Amniotic stem cell (primary cell): ENCODE measurements at places on chromosomes 12 and 14.

DNA sequence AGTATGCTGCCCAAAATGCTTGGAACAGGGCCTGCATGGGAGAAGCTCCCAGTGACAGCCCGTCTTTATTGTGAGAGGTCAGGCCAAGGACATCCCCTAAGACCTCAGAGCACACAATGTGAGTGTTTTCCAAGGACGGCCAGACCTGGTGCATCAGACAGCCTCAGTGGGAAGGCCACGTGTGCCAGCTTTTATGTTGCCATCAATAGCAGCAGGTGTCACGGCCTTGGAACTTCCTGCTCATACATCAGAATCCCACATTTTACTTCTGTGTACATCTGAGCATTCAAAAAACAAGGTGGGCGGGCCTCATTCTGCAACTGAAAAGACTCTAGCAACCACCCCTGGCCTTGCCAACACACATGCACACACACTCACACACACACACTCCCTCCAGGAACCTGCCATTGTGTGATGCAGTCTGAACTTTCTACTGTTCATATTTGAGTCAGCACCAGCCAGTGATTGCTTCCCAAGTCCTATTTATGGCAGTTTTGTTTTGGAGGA is 753.1 kb upstream of the TBX3 start:
- no peak for DNase-seq

GRCh38 chr12:16154990-16155389 is 122.5 kb downstream of the SLC15A5 start:
- DNase-seq: no peak

DNA sequence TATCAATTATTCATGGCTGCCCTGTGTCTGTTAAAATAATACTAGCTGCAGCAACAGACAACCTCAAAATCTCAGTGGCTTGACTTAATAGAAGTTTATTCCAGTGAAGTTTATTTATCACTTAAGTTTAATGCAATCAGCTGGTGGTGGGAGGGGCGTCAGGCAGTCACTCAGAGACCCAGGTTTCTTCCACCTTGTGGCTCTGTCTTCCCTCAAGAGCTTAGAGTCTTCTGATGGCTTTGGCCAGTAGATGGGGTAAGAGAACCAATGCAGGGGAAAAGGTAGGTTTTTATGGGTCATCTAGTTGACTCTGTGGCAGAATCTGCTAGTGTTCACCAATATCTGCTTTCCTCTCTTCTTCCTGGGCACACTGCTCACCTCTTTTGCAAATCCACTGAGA is 668.9 kb downstream of the AACS start:
- DNase-seq: no peak

DNA sequence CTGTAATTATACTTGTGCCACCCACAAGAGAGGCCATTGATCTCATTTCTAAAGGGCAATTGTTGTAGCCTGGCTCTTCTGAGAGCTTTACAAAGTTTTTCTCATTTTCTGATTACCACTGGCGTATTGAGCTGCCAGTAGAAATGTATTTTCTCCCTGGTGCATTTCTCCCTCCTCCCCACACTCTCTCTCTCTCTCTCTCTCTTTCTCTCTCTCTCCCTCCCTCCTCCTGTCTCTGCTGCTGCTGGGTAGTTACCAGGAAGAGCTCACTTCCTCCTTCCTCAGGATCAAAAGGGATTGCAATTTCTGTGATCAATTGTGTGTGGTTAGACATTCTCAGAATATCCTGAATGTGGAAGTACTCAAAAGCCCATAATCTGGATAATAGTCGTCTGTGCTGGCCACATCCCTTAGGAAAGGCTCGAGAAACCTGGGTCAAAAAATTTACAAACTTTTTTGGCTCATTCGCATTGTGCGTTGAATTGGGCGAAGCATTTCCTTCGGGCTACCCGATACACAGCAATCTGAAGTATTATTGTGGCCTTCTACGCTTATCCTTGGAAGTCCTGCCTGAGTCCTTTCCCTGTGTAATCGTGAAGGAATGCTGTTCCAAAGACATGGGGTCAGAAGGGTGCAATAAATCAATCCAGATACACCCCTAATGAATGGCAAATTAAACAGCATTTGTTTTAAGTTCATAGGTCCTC is 254.8 kb downstream of the MSRB3 start:
- no peak for DNase-seq

DNA sequence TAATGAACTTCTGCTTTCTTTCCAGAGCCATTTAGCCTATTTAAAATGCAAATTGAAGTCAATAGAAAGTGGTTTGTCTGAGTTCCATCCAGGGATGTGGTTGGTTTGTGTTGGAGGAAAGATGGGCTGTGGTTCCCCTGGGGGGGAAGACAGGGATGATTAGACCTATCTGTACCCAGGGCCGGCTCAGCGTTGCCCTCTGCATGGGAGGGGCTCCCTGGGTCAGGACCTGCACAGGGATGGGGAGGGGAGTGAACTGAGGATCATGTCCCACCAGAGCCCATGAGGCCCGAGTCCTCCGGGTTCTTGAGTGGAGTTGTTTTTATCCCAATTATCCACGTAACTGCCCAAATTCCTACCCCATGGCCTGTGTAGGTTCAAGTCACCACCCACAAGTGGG is 76.9 kb upstream of the SFSWAP start:
- no peak for DNase-seq

DNA sequence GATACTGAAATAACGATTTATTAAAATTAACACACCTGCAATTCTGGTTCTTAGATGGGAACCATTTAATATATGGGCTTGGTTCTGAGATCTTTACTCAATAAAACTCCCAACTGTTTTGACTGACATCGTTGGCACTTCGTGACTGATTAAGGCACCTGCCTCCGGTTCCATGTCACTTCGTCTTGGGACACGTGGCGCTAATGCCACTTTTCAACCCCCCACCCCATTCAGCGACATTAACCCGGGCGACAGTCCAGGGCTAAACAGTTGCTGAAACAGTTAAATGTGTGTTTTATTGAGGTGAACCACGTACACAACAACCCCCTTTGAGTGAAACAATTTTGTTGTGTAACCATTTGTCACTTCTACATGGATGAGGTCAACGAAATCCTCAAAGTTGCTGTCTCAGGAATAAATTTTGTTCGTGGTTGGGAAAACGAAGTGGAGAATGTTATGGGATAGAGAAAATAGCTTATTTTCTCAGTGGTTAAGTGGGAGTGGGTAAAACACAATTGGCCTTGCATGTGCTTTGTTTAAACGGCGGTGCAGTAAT is 9.9 kb upstream of the SLC38A2 start:
- DNase-seq: no peak

DNA sequence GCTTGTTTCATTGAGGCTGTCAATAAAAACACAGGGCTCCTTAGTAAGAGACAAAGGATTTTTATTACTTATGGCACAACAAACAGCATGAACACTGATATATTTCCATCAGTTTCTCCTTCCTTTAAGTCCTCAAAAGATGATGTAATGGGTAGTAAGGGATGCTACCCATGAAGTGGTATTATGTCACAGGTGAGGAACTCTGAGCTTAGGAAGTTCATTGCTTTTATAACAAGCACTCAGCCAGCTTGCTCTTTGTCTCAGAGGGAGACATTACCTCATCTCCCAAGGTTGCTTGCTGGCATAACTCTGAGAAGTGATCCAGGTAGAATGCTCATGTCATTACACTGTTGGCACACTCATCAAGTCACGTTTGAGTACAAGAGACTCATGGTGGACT is 287.0 kb upstream of the OR4E1 start:
- DNase-seq: no peak

DNA sequence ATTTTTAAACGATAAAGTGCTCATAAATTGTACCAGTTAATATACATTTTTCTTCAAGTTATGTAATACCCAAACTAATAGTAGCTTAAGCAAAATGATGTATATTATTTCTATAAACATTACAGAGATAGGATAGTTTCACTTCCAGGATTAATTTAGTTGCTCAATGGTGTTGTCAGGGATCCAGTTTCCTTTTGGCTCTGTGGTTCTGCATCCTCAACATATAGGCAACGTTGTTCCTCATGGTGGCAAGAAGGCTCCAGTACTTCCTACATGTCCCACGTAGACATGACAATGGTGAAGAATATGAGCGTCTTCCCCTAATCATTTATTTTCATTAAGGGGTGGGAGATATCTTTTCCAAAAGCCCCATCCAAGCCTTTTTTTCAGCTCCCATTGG is 60.7 kb upstream of the DCD start:
- DNase-seq: no peak

DNA sequence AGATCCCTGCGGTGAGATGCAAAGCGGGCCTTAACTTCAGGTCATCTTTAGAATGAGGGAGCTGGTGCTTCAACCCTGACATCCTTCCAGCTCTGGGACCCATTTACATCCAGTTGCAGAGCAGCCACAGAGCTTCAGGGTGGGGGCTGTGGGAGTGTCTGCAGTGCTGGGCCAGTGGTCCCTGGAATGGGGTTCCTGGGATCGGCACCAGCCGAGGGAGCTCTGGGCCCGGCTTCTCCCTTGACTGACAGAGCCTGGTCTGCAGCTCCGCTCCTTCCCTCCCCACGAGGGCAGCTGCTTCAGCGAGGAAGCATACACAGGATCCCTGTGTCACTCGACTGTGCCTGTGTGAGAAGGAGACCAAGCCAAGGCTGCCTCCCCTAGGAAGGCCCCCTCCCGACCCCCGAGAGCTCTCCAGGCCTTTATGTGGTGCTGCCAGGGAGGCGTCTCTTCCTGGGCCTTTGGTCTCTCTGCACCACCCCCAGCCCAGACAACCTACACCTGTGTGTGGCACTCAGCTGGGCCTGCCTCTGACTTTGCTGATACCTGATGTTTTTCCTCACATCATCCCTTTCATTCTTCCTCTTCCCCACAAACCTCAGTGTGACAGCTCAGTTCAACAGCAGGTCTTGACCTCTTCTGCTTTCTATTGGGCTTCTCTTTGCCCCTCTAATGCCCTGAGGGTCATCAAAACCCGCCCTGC is 48.1 kb upstream of the RIN3 start:
- no peak for DNase-seq

GRCh38 chr12:6697584-6698351 is 2.8 kb downstream of the PIANP start:
- peak; percentile 17 for DNase-seq

DNA sequence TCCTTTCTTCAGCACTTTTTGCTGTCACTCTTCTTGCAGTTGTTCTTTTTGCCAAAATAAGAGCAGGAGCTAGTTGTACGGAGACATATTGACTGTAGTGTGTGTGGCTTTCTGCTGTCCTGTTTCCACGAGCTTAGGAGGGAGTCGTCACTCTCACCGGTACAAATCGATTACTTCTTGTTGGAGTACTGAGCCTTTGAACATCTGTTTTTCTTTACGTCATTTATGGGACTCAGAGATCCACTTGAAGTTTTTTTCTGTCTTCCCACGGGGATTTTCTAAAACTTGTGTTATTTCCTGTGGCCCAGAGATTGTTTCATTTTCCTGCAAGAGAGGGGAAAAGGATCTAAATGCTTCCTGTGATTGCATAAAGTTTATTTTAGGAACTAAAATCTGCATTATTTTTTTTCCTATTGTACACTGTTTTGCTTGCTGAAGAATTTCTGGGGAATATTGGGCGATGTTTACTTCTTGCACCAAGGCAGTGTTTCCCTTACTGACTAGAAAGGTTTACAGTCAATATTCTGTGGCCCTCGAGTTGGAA is 199.8 kb upstream of the ARHGAP5 start:
- DNase-seq: no peak

DNA sequence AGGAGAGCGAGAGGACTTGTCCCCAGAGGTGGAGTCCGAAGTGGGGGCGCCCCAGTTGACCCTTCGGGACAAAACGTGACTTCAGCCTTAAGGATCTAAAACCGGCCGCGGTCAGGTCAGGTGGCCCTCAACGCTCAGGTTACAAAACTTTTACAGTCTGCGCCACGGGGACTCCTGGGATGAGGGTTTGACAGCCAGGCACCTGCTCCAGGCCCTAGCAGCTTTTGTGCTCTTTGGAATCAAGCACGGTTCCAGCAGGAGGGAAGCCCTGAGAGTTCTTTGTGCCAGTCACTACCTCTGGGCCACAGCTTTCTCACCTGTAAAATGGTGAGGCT is 337 bp downstream of the ZC2HC1C start:
- no peak for DNase-seq

GRCh38 chr14:25090256-25090655 is 40.3 kb upstream of the STXBP6 start:
- DNase-seq: no peak

GRCh38 chr12:132268674-132269073 is 60.7 kb downstream of the GALNT9 start:
- no peak for DNase-seq

DNA sequence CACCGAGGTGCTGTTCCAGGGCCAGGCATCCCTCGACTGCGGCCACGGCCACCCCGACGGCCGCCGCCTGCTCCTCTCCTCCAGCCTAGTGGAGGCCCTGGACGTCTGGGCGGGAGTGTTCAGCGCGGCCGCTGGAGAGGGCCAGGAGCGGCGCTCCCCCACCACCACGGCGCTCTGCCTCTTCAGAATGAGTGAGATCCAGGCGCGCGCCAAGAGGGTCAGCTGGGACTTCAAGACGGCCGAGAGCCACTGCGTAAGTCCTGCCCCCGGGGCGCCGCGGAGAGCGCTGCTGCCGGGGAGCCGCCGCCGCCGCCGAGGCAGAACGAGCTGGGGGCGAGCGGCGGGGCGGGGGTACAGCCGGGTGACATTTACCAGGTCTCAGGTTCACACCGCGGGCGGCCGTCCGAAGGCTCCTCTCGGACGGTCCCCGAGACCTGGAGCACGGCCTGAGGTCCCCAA is 1.4 kb downstream of the PLXNC1 start:
- DNase-seq: no peak

- DNase-seq: no peak
These were observed 13.0 kb downstream of the ASPG start for GRCh38 chr14:104098272-104099095.

DNA sequence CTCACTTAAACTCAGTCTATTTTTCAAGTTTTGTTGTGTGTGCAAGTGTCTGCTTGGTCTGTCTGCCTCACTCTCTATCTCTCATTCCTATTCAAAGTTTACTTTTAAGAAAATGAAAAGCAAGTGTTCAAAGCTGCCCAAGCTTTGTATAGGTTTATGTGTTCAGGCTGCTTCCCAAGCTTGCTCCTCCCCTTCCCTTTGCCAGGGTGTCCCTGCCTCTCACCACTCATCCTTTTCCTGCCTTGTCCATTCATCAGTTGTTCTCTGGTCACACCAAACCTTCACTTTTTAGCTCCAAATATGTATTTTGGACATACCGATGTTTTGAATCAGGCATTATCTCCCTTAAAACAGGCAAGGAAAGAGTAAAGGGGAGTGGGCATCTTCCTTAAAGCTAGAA is 41.3 kb downstream of the STK38L start:
- DNase-seq: no peak

- DNase-seq: no peak
These were observed 957.7 kb downstream of the DIO2 start for GRCh38 chr14:79253576-79253975.

- DNase-seq: no peak
These were observed 19.7 kb downstream of the PTPN21 start for GRCh38 chr14:88535149-88535548.

DNA sequence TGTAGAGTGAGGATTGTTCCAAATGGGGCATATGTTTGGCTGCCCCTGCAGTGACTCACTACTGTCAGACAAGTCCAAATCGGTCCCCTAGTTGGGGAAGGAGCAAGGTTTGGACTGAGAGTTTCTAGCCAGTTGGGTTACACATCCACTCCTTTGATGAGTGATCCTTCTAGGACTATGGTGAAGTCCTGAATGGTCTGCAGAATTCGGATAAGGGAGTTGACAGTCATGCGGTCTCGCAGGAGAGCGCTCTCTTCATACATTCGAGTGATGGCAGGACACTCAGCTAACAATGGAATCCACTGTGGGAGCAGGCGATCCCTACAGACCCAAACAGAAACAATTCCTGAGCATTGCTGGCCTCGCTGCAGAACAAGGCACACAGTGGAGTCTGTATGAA is 61.5 kb upstream of the SINHCAF start:
- no peak for DNase-seq

GRCh38 chr14:105083926-105084685 is 18.9 kb upstream of the GPR132 start:
- no peak for DNase-seq

- DNase-seq: no peak
These were observed 36.9 kb downstream of the BCL11B start for GRCh38 chr14:99234961-99235571.
